ENCODE measurements at places on chromosomes 11 and 22.

DNA sequence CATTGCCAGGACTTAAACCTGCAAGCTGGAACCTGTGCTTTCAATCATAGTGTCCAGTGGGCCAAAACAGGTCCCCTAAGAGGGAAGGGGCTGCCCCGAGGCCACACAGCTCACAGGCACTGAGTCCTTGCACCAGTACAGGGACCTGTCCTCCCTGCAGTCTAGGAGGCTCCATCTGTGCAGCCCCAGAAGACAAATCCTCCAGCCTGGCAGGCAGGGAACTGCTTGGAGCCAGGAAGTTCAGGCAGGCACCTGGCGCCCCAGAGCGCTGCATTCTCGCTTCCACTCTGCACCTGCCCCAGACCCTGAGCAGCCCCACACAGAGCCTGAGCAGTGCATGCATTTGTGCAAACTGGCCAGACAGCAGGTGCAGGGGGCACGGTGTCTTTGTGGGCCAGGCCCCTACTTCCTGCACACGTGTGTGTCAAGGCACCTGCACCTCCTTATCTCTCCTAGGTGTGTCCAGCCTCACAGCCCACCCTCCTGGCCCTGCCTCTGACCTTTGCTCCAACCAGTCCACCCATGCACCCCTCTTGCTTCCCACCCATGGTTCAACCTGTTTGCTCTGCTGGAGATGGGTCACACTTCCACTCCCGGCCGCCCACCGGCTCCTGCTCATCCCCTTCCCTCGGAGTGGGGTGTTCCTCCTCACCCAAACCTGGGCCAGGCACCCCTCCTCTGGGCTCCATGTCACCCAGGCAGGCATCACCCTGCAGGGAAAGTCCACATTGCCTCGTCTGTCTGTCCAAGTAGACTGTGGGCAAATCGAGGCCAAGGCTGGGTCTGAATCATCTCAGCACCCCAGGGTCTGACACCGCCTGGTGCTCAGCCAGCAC is 19.0 kb downstream of the LINC01488 start:
- no peak for DNase-seq

GRCh38 chr11:68550485-68550817 is 89.9 kb downstream of the PPP6R3 start:
- no peak for DNase-seq

DNA sequence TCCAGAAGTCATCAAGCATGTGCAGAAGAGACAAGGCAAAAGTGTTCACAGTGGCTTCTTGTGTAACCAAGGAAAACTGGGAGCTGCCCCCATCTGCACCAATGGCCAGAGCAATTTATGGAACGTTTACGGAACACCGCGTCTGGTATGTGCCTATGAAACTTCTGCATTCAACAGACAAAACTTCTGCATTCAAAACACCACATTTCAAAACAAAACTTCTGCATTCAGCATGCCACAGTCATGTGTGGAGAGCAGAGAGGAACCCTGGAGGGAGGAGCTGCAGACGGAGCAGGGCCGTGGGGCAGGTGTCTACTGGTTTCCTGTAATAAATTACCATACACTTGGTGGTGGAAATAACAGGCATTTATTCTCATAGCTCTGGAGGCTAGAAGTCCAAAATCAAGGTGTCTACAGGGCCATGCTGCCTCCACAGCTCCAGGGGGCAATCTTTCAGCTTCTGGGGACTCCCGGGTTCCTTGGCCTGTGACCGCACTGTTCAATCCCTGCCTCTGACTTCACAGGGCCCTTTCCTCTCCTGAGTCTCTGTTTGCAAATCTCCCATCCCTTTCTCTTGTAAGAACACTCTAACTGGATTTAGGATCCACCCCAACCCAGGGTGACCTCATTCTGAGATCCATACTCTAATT is 32.2 kb downstream of the RPL3 start:
- no peak for DNase-seq

GRCh38 chr11:123478352-123478987 is 48.4 kb downstream of the GRAMD1B start:
- peak; percentile 16 for DNase-seq

DNA sequence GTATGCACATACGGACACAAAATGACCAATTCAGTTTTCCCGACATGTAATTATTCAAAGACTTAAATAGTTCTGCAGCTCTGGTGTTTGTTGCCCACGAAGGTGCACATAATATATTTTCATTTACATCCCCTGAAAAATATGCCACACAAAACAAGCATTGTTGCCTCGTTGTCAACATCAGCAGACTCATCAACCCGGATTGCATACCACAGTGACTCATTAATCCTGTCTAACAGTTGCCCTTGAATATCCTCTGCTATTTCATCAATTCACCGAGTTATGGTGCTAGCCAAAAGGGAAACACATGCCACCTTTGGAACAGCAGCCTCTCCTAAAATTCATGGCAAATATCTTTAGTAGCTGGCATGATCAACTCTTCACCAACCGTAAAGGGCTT is 582.2 kb downstream of the LRRC4C start:
- DNase-seq, result no peak

GRCh38 chr11:72066855-72067254 is 13.5 kb downstream of the NUMA1 start:
- no peak for DNase-seq

- DNase-seq, result no peak
Measured at GRCh38 chr11:39712581-39712980, 1746.9 kb downstream of the LRRC4C start.

GRCh38 chr22:44862981-44863860 is 110.8 kb downstream of the ARHGAP8 start:
- DNase-seq, result no peak

DNA sequence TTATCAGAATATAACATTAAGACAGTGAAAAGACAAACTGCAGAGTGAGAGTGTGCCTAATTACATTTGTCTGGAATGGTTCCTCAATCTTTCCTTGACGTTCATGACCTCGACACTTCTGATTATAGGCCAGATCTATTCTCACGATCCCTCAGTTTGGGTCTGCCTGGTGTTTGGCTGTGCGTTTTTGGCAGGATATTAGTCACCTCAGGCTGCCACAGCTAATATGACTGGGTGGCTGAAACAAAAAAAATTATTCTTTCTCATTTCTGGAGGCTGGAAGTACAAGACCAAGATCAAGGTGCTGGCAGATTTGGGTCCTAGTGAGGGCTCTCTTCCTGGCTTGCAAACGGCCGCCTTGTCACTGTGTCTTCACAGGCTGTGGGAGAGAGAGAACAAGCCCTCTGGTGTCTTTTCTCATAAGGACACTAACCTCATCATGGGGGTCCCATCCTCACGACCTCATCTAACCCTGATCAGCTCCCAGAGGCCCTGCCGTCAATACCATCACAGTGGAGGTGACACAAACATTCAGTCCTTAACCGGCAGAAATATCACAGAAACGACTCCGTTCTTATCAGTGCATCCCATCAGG is 23.2 kb downstream of the IFITM10 start:
- no peak for DNase-seq

DNA sequence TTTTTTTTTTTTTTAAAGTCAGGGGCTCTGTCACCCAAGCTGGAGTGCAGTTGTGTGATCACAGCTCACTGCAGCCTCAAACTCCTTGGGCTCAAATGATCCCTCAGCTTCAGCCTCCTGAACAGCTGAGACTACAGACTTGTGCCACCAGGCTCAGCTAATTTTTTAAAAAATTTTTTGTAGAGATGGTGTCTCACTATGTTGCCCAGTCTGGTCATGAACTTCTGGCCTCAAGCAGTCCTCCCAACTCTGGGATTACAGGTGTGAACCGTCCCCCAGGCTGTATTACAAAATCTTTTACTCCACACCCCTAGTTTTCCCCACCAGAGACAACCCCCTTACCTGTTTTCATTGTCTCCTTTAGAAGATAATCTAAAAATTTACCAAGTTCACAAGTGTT is 1.9 kb downstream of the CCDC117 start:
- DNase-seq, result no peak

GRCh38 chr11:35330931-35331330 is 88.4 kb downstream of the SLC1A2 start:
- peak; percentile 56 for DNase-seq

DNA sequence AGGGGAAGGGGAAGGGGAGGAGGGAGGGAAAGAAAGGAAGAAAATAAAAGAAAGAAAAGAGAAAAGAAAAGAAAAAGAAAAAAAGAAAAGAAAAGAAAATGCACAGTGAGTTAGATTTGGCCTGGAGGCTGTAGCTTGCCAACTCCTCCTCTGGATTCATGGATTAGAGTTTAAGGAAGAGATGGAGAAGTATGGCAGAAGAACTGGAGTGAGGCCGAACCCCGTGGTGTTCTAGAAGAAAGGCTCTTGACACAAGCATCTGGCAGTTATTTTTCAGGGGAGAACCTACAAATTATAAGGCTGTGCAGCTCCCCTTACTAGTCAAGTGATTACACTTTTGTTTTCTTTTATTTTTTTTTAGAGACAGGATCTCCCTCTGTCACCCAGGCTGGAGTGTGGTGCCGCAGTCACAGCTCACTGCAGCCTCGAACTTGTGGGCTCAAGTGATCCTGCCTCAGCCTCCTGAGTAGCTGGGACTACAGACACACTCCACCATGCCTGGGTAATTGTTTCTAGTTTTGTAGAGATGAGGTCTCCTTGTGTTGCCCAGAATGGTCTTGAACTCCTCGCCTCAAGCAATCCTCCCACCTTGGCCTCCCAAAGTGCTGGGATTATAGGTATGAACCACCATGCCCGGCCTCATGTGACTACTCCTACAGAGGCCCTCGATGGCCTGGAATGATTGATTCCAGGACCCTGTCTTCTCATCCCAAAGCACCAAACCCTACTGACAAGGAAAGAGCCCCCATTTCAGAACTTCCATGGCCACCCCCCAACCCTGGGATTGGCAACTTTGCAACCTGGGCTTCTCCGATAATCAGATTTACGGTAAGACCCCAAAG is 19.5 kb downstream of the ZNF74 start:
- DNase-seq, result no peak

DNA sequence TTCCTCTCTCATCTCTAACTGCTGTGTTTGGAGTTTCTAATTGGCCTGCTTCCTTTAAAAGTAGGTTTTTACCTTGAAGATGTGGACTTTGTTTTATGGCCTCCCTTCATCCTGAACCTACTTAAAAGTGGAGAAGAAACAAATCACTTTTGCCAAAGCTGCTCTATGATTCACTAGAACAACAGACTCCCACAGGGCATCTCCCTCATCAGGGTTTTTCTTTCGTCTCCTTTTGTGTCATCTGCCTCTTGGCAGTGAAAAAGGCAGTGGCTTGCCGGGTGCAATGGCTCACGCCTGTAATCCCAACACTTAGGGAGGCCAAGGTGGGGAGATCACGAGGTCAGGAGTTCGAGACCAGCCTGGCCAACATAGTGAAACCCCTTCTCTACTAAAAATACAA is 186.6 kb upstream of the MTNR1B start:
- no peak for DNase-seq

- DNase-seq, result no peak
Measured at GRCh38 chr11:119671051-119671450, 57.9 kb downstream of the NECTIN1 start.

DNA sequence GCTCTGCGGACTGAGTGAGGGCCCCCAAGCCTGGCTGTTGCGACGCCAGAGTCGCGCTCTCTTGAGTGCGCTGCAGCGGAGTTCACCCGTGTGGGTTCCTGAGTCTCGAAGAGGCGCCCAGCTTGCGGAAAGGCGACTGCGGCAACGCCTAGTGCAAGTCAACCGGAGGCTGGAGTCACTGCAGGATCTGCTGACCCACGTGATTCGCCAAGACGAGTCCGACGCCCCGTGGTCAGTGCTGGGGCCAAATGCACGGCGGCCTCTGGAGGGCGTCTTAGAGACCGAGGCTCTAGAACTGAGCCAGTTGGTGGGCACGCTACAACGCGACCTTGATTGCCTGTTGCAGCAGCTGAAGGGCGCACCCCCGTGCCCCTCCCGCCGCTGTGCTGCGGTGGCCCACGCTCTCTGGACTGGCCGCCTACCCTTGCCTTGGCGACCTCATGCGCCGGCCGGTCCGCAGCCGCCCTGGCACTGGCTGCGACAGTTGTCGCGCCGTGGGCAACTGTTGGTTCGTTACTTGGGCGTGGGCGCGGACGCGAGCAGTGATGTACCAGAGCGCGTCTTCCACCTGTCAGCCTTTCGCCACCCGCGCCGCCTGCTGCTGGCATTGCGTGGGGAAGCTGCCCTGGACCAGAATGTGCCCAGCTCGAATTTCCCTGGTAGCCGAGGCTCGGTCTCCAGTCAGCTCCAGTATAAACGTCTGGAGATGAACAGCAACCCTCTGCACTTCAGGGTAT is 32.6 kb downstream of the RRP8 start:
- DNase-seq, result no peak

DNA sequence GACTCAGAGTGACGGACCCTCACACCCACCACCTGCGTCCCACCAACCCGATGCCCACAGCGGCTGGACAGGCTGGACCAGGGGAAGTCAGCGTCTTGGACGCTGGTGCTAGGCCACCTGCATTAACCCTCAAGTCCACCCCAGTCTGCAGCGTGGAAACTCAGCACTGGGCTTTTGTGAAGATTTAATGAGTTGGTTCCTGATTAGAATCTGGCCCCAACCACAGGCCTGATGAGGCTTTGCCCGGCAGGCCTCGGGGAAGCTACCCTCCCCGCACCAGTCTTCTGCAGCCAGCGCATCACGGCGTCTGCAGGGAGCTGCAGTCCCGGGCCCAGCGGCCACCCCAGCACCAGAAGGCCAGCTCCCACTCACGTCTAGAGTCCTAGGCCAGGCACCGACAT is 101.0 kb downstream of the BRD1 start:
- DNase-seq, result no peak

DNA sequence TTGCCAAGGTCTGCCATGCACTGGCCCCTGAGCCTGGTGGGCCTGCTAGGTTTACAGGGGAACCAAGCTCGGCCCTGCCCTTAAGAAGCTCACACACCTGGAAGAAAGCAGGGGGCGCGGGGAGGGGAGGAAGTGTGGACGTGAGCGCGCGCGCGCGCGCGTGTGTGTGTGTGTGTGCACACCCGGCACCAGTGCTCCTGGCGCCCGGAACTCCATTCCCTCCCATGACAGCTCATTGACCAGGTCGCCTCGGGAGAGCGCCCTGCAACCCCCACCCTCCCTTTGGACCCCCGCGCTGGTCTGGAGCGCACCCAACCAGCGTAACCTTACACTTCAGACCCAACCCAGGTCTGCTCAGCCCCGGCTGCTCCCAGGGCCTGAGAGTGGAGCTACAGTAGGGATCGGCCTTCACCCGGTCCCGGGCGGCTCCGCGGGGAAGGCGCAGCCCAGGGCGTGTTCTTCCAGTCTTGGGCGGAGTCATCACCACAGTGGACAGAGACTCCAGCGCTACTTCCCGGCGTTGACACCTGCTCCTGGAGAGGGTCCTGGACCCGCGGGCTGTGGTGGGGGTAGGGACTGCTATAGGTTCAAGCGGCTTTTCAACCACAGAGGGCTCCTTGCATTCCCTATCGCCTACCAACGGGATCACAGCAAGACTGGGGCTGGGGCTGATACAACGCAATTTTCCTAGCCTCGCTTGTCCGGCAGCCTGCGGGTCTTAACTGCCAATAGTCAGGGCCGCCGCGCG is 1.5 kb downstream of the GALNT18 start:
- no peak for DNase-seq

DNA sequence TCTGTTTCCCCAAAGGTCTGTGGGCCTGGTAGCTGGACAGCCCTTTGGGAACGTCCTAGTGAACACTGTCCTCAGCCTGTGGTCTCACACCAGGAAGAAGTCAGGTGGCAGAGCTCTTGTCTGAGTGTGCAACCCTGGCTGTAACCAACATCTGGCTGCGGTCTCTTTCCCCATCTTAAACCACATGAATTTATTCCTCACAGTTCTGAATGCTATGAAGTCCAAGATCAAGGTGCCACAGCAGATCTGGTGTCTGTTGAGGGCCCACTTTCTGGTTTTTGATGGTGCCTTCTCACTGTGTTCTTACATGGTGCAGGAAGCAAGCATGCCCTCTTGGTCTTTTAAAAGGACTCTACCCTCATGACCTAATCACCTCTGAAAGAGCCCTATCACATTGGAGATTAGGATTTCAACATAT is 2.7 kb downstream of the UPB1 start:
- DNase-seq, result no peak
